ENCODE measurements at places on chromosomes 5 and 9. TPM values are rescaled to one million over a fixed set of nuclear protein-coding genes. Genes with fewer than 3 reads are reported as not detected.

GRCh38 chr9:116555556-116556155, 131.4 kb upstream of the TRIM32 start:
- no peak for DNase-seq

The CREB3 gene
- 27.0 TPM for total RNA-seq

DNA sequence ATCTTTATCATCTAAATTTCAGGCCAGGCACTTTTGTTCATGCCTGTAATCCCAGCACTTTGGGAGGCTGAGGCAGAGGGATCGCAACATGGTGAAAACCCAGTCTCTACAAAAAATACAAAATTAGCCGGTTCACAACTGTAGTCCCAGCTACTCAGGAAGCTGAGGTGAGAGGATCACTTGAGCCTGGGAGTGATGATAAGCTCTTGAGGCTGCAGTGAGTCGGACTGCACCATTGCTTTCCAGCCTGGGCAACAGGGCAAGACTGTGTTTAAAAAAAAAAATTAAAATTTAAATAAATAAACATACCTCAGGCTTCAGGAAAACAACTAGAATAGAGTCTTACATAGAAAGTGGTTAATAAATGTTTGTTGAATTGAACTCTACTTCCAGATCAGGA, 147.4 kb downstream of the AGTPBP1 start:
- no peak for DNase-seq

DNA sequence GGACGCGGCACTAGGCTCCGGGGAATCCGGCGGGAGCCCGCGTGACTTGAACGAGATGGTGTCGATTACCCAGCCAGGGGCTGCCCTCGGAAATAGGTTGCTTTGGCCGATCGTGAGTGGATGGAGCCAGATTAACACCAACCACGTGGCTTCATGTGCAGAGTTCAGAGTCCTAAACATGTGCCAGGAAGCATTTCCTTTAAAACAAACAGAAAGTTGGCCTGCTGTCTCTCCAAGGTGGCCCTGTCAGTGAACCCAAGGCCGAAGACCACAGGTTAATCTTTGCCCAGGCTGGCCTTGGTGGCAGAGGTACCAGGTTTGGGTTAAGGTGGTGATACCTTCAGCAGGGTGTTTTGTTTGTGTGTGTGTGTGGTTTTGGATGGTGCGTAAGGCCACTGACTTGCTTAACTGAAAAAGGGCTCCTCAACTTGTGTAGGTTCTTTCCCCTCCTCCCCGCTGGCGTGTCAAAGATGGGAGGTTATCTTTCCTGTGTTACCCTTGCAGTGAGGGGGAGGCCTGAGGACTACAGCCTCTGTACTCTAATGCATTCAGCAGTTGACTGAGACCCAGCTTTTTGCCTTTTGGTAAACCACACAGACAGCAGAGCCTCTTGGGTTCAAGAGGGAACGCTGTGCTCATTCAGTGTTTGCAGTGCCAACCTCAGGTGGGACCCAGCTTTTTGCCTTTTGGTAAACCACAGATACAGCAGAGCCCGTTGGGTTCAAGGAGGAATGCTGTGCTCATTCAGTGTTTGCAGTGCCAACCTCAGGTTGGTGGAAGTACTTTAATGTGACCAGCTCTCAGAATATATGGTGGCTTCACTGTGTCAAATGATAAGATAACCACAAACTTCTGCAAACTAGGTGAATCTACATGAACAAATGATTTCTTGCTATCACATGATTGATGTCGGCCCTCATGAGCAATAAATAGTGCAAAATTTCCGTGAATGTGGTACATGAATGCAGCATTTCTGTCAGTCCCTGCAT, 1.4 kb downstream of the IQGAP2 start:
- DNase-seq, result peak; percentile 91

DNA sequence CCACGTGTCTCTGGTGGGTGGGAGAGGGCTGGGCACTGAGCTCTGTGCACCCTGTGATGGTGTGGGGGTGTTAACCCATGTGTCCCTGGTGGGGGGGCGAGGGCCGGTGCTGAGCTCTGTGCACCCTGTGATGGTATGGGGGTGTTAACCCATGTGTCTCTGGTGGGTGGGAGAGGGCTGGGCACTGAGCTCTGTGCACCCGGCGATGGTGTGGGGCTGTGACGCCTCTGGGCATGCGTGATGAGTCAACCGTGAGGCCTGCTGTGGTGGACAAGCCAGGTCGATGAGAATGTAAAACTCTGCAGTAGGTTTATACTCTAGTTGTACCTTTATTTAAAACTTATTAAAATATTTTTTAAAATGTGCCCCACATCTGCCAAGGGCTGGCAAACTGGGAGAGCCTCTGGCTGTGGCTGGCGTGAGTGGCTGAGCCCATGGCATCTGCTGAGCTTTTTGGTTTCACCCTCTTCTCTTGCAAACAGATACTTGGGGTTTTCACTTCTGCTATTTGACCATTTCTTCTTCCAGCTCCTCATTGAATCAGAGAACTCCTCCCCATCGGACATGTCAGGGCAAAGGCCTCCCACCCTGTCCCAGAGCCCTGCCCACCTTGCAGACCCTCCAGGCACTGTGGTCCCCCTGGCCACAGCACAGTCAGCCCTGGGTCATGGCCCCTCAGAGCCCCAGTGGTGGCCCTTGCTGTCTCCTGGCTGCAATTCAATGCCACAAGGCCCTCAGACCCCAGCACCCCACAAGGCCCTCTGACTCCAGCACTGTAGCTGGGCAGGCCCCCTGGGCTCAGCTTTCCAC, 18.5 kb upstream of the EXOC3 start:
- no peak for DNase-seq

DNA sequence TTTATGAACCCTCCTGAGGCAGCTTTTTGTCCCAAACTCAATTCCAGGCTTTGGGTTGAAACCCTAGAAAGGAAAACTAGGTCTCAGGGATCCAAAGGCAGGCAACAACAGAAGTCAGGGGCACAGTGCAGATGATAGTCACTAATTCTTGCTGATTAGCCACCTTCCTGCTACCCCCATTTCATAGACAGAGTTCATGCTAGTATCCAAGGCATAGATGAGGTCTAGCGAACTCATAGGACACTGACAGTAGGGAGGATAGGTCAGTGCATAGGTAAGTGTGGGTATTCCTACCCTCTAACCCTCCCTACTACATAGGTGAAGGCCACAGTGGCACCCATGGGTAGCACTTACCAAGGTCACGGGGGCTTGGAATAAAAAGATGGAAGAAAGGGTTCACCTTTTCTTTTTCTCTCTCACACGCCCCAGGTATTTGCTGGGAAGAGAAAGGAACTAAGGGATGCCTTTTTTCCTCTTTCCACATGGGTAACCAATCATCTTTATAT, 86.2 kb downstream of the SLC25A46 start:
- no peak for DNase-seq

The GFI1B gene
- not detected for total RNA-seq

DNA sequence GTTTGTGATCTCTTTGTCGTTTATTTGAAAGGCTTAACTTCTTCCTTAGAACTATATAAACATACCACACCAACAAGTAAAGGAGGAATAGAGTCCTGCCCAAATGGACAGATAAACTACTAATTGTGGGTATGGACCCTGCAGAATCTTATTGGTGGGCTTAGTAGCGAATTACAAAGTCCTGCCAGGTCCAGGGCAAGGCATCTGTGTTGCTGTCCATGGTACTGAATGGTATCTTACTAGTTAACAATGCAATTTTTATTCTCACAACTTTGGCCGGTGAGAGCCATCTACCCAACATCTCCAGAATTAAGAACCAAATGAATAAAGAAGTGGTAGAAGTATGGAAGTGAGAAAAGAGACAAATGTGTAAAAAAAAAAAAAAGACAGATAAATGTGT, 1782.4 kb upstream of the WWC1 start:
- no peak for DNase-seq

The SAXO1 gene
- total RNA-seq, result not detected

The FRRS1L gene
- total RNA-seq, result not detected
